ENCODE measurements at places on chromosomes 6 and 20. TPM values are rescaled to one million over a fixed set of nuclear protein-coding genes. Genes with fewer than 3 reads are reported as not detected.

Gene BMP6
- total RNA-seq, result 0.06 TPM

Gene PRDM1
- 2.4 TPM for total RNA-seq

Gene PROKR2
- total RNA-seq, result not detected

Gene R3HDML
- not detected for total RNA-seq

Gene LY6G6C
- total RNA-seq, result 0.51 TPM

Gene RTF2
- 81.4 TPM for total RNA-seq

Gene PARD6B
- total RNA-seq, result 0.06 TPM

Gene MCHR2
- total RNA-seq, result not detected

Gene DACT2
- total RNA-seq, result not detected

Gene CTNNBL1
- 33.6 TPM for total RNA-seq

Gene GUCA1A
- not detected for total RNA-seq

- DNase-seq, result peak; percentile 19
Measured at GRCh38 chr6:20751293-20751935, 217.2 kb downstream of the CDKAL1 start.

- DNase-seq, result no peak
Measured at GRCh38 chr6:116508527-116508926, 2.9 kb upstream of the CALHM5 start.

DNA sequence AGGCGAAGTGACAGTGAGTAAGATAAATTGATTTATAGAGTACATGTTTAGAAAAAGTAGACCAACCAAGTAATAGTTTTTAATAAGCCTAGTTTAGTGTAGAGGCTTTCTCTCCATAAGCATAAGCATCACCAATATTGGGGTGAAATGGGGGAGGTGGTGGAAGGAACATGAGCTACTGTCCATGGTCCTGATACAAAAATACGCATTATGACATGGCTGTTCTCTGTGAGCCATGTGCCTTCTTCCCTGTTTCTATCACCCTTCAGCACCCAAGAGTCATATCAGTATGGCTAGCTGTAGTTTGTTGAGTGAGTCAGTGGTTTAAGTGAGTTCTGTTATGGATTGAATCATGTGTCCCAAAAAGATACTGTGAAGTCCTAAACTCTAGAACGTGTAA lies 150.8 kb downstream of the EDN1 start:
- peak; percentile 39 for DNase-seq

DNA sequence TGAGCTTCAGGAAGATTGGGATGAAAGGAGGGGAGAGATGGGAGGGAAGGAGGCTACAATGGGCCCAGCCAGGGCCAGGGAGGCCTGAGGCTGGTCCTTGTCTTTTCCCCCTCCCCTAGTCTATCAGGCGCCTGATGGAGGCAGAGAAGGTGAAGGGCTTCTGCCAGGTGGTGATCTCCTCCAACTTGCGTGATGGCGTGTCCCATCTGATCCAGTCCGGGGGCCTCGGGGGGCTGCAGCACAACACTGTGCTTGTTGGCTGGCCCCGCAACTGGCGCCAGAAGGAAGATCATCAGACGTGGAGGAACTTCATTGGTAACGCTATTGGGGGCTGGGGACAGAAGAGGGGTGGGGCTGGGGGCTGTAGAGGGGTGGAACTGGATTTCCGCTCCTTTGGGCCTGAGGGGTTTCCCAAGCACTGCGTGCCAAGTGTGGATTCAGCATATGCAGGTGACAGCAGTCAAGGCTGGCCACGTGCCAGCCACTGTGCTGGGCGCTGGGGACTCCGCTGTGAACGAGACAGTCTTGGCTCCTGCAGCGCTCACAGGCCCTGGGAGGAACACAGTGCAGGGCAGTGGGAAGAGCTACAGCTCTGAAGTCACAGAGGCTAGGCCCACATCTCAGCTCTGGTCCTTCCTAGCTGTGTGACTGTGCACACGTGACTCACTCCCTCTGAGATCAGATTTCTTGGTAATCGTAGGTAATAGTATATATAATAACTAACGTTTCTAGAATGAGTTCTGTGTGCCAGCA lies 22.7 kb downstream of the SLC12A5 start:
- DNase-seq, result no peak

DNA sequence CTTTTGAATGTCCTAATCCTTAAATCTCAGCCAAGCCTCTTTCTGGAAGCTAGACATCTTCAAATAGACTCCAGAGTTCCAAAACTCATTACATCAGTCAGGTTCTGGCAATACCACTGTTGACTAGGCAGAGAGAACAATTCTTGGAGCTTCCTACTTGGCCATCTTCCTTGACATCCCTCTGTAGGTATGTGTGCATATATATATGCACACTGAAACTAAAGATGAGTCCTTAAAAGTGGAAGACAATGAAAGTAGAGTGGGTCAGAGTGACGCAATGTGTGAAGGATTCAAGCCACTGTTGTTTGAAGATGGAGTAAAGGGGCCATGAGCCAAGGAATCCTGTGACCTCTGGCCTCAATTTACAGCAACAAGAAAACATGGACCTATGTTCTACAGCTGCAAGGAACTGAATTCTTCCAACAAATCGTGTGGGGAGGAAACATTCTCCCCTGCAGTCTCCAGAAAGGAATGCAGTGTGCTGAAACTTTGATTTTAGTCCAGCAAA lies 18.7 kb upstream of the DUSP22 start:
- no peak for DNase-seq

DNA sequence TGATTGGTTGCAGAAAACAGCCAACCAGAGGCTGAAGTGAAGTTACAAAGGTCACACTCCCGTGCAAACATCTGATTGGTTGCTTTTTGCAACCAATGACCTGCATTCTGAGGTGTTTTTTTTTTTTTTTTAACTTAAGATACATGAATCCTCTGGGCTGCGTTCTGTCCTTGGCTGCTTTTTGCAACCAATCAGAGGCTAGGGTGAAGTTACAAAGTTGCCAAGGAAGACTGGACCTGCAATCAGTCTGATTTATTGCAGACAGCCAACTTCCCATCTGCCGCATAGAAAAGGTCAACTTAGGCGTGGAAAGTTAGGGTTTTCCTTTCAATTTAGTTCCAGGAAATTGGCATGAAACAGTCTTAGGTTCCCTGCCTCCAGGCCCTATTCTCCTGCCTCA lies 292.9 kb downstream of the PLCB1 start:
- no peak for DNase-seq

DNA sequence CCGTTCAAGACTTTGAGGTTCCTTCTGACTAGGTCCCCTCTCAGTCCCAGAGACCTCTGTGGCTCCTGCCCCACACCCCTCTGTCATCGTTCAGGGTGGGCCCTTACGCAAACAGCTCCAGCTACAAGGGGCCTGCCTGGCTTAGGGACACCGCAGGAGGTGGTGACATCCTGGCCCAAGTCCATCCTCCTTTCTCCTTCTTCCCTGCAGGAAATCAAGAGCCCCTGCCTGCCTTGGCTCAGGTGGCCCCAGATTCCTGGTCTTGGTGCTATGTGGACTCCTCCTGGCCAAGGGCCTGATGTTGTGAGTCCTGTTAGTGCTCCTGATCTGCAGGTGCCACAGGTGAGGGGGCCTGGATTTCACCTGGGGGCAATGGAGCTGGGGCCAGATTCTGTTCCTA lies 8.1 kb downstream of the TREML4 start:
- DNase-seq, result no peak

DNA sequence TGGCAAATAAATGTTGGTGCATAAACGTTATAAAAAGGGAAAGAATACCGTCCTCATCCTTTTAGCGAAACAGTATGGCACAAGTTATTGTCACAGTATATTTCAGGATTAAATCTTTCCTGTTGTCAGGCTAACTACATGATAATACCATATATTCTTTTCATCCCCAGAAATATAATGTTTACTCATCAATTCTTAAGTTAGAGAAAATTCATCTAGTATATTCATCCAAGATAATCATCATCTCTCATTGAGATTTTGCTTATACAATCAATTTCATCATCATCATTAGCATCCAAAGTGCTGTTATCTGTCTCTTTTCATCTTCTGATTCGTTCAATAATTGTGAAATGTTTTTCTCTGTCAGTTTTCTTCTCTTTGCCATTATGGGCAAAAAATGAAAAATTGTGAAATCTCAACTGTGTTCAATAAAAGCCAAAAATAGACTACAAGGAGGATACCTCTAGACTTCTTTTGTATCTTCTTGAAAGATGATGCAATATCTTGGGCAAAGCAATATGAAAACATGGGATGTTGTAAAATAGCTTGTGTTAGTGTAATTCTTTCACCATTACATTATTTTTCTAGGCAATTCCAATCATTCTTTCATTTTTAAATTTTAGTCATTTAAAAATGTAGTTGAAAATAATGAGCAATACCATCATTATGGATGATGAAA lies 2.6 kb downstream of the SPACA1 start:
- no peak for DNase-seq

- DNase-seq, result peak; percentile 43
Measured at GRCh38 chr6:29995340-29995777, 53.0 kb downstream of the HLA-A start.

GRCh38 chr6:14144678-14145113 lies 27.1 kb downstream of the CD83 start:
- DNase-seq, result peak; percentile 48

- DNase-seq, result peak; percentile 61
Measured at GRCh38 chr20:25053255-25054031, 4.5 kb downstream of the ACSS1 start.

GRCh38 chr6:166605752-166606151 lies 19.3 kb upstream of the RAMACL start:
- DNase-seq, result no peak

- peak; percentile 92 for DNase-seq
Measured at GRCh38 chr6:52416629-52417151, 3.5 kb upstream of the EFHC1 start.

GRCh38 chr6:166121726-166122125 lies 45.9 kb downstream of the TBXT start:
- no peak for DNase-seq

Data from LHCN-M2 (cell line).